Dermis lymphatic vessel endothelial cell (primary cell): ENCODE measurements at places on chromosomes 1 and 21. TPM values are rescaled to one million over a fixed set of nuclear protein-coding genes. Genes with fewer than 3 reads are reported as not detected.

FCRLB gene
- total RNA-seq = 0.43 TPM in 2 replicates

DEPDC1 gene
- 2.2 and 3.2 TPM in 2 replicates for total RNA-seq

CD52 gene
- not detected in 2 replicates for total RNA-seq

DFFA gene
- 41.4 and 45.6 TPM in 2 replicates for total RNA-seq

ELAVL4 gene
- total RNA-seq = under 0.01 TPM in 1 of 2 replicates, not detected in the other

KCNN3 gene
- 0.87 and 1.3 TPM in 2 replicates for total RNA-seq

CLDN14 gene
- under 0.01 TPM in 1 of 2 replicates, not detected in the other for total RNA-seq

RGS16 gene
- 0.98 and 1.3 TPM in 2 replicates for total RNA-seq

F11R gene
- 111 and 184 TPM in 2 replicates for total RNA-seq

RCAN3 gene
- total RNA-seq = 3.1 and 3.9 TPM in 2 replicates

TPTE gene
- not detected in 2 replicates for total RNA-seq

TLR5 gene
- 0.33 and 0.43 TPM in 2 replicates for total RNA-seq

HES2 gene
- 5.9 and 10.2 TPM in 2 replicates for total RNA-seq

C1QC gene
- total RNA-seq = not detected in 2 replicates

COL9A2 gene
- 0.69 and 0.87 TPM in 2 replicates for total RNA-seq

S100A9 gene
- not detected in 2 replicates for total RNA-seq

LENEP gene
- 0.43 TPM in 1 of 2 replicates, not detected in the other for total RNA-seq

H6PD gene
- total RNA-seq = 20.5 and 23.5 TPM in 2 replicates

TMIGD3 gene
- total RNA-seq = not detected in 2 replicates

WNT3A gene
- total RNA-seq = not detected in 2 replicates

OBSCN gene
- 4.1 and 8.9 TPM in 2 replicates for total RNA-seq

PGBD5 gene
- total RNA-seq = under 0.01 and 0.09 TPM in 2 replicates

SUSD4 gene
- 0.09 and 0.11 TPM in 2 replicates for total RNA-seq

OLIG2 gene
- total RNA-seq = not detected in 2 replicates

RGSL1 gene
- total RNA-seq = not detected in 2 replicates
